ENCODE measurements at places on chromosomes 4 and X.

GRCh38 chrX:43817444-43817843, 64.8 kb downstream of the MAOB start:
- DNase-seq = no peak

DNA sequence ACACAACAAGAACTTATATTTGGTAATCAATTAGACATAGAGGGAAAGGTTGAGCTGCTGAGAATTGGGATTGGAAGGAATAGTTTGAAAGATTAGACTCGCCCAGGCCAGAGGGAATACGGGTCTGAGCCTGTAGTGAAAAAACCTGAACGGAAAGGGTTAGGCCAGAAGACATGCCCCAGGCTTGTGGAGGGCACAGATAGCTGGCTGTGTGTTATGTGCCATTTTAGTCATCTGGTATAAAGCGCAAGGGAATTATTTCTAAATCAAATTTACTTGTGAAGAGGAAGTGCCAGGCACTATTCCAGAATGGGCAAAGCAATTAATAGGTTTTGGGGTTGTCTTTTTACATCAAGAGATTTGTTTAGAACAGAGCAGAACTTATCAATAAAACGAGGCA, 187.5 kb upstream of the ANKRD50 start:
- no peak for DNase-seq

- DNase-seq = no peak
These were observed 316.7 kb upstream of the IGFBP7 start for GRCh38 chr4:57426779-57427395.

- DNase-seq = peak; percentile 30
These were observed 22.7 kb downstream of the MAP9 start for GRCh38 chr4:155353923-155354540.

- no peak for DNase-seq
These were observed 31.2 kb downstream of the PDE5A start for GRCh38 chr4:119597377-119597776.

DNA sequence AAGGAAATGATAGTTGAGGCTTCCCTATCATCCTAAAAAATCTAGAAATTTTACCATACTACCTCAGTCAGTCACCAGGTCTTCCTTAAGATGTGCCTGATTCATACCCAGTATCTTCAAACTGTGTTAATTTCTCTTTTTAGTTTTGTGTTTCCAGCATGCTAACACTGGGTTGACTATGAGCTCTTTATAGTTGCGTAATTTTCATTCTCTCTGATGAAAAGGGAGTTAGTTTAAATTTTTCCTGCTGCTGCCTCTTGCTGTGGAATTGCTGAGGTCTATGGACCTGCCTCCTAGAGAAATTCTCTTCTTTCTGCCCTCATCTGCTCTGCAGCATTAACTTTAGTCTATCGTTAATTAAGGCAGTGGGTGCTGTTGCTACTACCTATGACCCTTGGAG, 66.6 kb downstream of the BANK1 start:
- no peak for DNase-seq

DNA sequence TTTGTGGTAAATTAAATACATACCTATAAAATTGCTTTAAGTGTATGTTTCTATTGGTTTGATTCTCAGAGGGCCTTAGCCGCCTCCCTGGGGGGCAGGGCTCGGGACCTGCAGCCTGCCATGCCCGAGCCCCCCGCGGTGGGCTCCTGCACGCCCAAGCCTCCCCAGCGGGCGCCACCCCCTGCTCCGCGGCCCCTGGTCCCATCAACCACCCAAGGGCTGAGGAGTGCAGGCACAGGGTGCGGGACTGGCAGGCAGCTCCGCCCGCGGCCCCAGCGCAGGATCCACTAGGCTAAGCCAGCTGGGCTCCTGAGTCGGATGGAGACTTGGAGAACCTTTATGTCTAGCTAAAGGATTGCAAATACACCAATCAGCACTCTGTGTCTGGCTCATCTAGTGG, 108.3 kb upstream of the INPP4B start:
- no peak for DNase-seq

DNA sequence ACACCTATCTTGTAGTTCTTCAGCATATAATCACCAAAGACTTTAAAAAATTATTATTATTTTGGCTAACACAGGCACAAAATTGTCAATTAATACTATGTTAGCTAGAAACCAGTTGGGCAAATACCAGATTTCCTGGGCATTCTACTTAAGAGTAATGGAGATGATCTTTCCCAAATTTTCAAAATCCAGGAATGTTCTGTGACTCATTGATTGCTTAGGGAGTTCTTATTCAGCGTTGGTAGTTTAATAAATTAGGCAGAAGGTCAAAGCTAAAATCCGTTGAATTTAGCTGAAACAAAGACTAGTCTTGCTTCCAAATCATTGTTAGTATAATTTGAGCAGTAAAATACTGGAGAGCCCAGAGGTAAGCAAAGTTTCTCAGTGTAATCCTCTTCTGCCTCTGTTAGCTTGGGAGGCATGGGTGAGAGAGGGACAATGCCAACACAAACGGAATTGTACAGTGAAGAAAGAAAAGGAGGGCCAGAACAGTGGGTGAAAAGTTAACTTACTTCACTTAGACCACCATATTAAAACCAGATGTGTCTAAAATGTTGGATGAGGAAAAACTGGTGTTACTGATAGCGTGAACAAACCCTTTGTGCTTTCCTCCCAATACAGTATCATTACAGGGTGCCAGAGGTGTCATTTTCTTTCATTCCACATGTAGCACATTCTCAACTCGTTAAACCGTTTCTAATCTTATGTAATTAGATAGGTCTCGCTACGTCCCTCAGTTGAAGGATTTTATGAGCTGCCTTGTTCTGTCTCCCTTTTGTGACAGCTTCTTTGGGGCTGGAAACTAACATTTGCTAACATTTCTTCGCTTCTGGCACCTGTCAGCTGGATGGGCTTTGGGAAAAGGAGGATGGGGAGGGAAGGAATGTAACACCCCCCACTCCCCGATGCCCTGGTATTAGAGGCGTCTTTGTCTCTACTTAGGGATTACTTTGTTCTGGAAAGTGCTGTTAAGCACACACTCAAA, 87.4 kb upstream of the CITED1 start:
- DNase-seq = no peak

GRCh38 chrX:63764946-63765345, 20.1 kb downstream of the ARHGEF9 start:
- no peak for DNase-seq
